NCI-H1417 (cell line): ENCODE measurements at places on chromosomes 13 and 19.

GRCh38 chr13:46181840-46182490 is at the start of gene LCP1:
LCP1 (minus strand) TSS chr13:46182177; CDS start chr13:46159662, 22,515 bp downstream.
- no peak for DNase-seq

- DNase-seq = no peak
Measured at GRCh38 chr19:4149518-4150288, 3.7 kb upstream of the CREB3L3 start.

DNA sequence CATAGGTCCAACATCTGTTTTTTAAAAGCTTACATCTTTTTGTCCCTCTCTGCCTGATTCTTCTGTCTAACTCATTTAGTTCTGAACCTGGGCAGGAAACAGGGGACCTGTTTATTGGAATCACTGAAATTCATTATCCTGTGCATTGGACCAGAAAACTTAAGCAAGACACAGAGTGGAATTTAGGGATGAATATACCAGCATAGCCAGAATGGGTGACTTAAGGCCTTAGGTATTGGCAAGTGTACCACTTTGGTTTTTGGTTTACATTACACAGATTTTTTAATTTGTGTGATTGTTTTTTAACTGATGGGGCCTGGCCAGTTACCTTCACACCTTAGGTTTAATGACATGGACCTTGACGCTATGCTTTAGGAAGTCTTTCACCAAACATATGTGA is 232.5 kb downstream of the GPC5 start:
- DNase-seq = no peak

DNA sequence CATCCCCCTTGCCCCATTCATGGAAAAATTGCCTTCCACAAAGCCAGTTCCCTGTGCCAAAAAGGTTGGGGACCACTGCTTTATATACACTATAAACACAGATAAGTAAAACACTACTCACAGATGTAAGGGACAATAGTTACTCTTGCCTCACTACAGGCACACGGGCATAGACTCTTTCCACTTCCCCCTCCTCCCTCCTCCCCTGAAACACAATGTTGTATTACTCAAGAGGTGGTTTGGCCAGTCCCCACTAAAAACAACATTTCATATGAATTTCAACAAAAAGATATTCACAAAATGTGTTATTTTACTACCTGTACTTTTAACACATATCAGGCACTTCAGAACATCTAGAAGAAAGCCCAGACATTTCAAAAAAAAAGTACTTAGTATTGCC is 45.1 kb downstream of the EPSTI1 start:
- no peak for DNase-seq
